LHCN-M2 (cell line): ENCODE measurements at places on chromosomes 4 and X. TPM values are rescaled to one million over a fixed set of nuclear protein-coding genes. Genes with fewer than 3 reads are reported as not detected.

GRCh38 chr4:115548123-115548522 lies 434.7 kb upstream of the NDST4 start:
- DNase-seq: no peak

DNA sequence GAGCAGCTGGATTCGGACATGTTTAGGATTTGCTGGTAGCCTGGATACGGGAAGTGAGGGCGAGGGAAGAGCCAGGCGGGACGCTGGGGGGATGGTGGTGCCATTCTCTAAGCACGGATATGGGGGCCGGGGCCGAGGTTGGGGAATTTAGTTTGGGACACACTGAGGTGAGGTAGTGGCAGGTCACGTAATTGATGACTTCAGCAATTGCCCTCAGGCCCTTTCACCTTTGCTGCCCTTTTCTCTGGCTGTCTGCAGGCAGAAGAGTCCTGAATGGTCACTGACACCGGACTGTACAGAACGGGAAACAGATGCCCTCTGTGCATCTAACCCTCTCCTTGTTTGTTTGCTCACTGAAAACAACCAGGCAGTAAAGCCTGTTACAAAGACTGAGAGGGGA lies 16.9 kb upstream of the HMGB3 start:
- DNase-seq: no peak

- DNase-seq: peak; percentile 5
These were observed 9.5 kb downstream of the HPGDS start for GRCh38 chr4:94332983-94333590.

DNA sequence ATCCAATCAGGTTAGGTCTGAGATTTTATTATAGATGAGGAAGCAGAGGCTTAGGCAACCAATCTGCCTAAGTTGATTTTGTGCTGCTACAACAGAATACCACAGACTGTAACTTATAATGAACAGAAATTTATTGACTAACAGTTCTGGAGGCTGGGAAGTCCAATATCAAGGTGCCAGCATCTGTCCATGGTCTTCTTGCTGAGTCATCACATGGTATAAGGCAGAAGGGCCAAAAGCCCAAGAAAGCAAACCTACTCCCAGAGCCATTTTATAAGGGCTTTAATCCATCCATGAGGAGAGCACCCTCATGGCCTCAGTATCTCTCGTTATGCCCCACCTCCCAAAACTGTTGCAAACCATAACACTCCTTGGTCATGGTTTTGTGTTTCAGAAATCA lies 55.8 kb downstream of the GPAT3 start:
- no peak for DNase-seq

DNA sequence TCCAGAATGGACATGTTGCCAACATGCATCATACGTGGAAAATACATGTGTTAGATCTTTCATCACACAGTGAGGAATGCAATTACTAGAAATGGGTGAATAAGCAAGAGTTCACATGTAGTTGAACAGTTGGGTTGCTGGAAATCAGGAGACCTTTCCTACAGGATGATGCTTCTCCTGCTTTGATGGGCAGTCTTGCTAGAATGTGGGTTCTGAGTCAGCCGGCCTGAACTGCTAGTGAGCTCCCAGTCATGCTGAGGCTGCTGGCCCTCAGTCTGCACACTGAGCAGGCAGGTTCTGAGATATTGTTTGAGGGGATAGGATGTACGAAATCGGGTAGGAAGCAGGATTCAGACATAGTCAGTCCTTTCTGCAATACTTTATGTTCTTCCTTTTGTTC lies 20.2 kb downstream of the MSL3 start:
- no peak for DNase-seq

DNA sequence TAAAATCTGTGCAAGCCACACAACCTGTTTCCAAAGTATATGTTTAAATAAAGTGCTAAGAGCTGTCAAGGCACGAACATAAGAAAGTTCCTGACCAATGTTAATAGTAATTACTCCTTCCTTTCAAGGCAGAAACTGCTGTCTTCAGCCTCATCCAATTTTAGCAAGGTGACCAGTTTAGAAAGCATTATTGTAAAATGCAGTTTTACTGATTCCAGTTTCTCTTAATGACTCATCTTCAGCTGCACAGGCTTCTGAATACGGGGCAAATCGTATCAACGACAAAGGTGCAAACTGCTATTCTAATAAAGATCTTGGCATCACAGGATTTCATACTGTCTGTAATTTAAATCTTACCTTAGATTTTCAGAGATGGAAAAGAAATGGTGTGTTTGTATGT lies 87.5 kb downstream of the PPP3CA start:
- DNase-seq: no peak

- no peak for DNase-seq
These were observed 16.3 kb downstream of the LONRF3 start for GRCh38 chrX:118990512-118991227.

GRCh38 chr4:143773998-143774895 lies 73.8 kb upstream of the FREM3 start:
- DNase-seq: peak; percentile 43

- no peak for DNase-seq
These were observed 760.2 kb downstream of the RAB28 start for GRCh38 chr4:12723849-12724447.

DNA sequence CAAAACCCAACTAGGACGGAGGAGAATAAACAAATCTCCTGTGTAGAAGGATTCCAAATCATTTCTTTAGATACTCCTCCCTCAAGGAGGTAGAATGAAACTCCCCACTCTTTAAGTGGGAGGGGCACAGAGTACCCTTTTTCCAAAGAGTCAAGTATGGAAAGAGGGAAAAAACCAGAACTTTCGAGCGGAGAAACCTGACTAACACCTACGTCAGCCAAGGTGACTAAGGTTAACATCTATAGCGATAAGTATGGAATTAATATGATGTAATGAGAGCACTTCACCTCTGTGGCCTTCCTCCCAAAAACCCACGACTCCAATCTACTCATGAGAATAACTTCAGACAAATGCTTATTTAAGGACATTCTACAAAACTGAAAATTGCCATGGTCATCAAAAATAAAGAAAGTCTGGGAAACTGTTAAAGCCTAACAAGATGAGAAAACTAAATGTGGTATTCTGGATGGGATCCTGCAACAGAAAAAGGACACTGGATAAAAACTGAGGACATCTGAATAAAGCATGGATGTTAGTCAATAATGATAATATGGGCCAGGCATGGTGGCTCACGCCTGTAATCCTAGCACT lies 157.0 kb upstream of the MAP3K15 start:
- no peak for DNase-seq

DNA sequence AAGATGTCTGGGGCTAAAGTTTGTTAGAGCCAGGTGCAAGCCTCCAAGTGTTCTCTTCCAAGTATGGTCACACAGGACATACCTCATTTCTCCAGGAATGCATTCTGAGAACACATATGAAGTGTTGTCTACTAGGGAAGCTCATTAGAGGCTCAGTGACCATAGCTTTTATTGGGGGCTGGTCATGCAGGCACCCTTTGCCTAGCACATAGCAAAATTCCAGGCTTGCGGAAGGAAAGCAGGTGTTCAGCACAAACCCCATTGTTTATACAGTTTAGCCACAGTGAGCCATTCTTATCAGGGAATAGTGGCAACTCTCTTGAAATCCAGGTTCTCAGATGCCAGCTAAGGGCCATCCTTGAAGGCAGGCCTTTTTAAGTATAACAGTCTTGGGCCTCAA lies 339.4 kb upstream of the ZCCHC13 start:
- DNase-seq: peak; percentile 9

- DNase-seq: peak; percentile 85
These were observed 66.8 kb downstream of the SOWAHB start for GRCh38 chr4:76830964-76831703.

DNA sequence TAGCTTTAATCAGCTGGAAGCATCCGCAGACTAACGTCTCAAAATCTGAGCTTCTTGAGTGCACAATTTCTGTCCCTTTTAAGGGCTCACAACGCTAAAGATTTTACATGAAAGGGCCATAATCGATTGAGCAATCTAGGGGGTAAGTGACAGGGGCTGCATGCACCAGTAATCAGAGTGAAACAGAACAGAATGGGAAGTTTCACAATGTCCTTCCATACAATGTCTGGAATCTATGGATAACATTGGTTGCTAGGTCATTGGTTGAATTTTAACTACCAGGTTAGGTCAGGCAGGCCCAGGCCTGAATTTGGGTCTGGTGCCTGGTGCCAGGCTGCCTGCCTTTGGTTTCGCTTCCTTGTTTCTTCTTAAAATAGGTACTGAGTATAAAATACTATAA lies 42.0 kb upstream of the MTMR8 start:
- no peak for DNase-seq

DNA sequence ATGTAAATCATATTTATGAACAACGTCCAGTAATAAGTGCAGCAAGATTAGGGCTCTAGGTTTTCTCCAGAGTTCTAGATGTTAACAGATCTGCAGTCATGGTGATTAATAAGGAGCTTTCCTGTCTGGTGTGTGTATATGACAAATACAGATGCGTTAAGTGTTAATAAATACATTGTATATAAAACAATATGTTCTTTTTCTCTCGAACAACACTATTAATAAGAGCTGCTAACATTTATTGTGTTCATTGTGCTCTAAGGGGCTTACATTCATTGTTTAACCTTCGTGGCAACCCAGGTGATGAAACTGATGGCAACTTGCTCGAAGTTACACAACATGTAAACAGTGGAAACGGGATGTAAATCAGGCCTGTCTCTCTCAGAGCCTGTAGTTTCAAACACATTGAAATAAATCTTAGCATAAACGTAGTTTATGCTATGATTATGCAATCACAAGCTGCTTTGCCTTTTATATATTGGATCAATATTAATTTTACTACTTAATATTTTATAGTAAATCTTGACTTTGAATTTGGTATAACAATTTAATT lies 547 bp upstream of the CLGN start:
- DNase-seq: no peak

DNA sequence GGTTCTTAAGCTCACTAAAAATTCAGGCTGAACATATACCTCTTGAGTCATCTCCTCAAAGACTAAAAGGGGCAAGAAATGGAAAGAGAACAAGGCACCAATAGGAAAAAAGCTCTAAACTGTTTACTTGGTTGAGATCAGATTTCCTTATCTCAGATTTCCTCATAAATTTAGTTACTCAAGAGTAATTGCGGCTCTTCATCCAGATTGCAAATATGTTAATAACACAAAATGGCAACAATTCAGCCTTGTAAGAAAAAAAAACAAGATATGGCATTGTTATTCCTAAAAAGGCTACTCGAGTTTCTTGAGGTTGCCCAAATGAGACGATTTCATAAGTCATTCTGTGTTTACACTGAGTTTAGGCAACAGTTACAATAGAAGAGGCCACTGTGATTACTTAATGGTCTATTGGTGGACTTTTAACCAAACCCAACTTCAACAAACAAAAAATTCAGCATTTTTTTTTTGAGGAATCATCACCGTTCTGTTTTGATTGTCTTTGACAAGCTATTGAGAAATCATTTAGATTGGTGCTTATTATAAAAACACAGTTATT lies 97.9 kb upstream of the PDHA1 start:
- peak; percentile 0 for DNase-seq

- no peak for DNase-seq
These were observed 92.7 kb downstream of the STK32B start for GRCh38 chr4:5143940-5144339.

DNA sequence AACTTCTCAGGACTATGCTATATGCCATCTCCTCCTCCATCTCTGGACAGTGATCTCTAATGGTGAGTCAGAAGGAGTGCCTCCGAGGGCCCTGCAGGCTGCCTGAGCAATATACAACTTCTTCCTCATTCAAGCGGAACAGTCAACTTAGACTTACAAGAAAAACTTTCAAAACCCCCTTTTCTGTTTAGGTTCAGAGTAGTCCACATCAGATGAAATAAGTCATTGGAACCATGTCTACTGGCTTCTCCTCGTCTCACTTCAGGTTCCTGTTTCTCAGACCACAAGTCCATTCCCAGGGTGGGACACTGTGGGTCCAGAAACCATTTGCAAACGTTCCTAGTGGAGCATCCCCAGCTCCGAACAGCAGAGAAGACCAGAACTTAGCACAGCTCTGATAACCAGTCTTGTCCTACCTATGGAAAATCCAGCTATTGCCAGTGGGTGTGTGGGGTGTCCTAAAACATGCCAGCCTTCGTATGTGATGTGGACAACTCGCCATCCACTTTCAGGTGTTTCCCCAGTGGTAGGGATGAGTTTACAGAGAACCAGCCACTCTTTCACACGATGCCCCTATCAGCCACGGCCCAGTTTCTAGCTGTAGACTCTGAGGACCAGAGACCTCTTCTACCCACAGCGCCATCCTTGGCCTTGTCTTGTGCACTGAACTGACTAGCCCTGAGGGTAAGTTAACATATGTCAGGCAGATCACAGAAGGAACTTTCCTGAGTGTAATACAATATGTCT lies 32.7 kb upstream of the NKRF start:
- no peak for DNase-seq

GRCh38 chr4:119518230-119518892 lies 110.2 kb downstream of the PDE5A start:
- no peak for DNase-seq

DNA sequence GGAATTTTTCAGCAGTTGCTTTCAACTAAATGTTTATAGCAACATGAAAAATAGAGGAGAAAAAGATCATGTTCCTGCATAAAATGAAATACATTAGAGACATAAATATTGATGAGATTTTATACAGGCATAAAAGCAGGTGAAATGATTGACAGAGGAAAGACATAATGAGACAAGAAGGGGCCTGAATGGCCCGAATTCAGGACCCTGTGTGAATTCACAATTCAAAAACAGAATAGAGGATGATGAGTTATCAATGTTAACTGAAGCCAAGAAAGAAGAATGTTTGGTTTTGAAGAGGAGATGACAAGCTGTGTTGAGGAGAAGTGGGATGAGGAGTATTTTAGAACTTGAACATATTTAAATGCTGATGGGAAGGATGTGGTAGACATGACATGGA lies 371.1 kb downstream of the FBXO8 start:
- DNase-seq: no peak

GRCh38 chr4:48896845-48897244 lies 9.7 kb downstream of the OCIAD2 start:
- no peak for DNase-seq

DNA sequence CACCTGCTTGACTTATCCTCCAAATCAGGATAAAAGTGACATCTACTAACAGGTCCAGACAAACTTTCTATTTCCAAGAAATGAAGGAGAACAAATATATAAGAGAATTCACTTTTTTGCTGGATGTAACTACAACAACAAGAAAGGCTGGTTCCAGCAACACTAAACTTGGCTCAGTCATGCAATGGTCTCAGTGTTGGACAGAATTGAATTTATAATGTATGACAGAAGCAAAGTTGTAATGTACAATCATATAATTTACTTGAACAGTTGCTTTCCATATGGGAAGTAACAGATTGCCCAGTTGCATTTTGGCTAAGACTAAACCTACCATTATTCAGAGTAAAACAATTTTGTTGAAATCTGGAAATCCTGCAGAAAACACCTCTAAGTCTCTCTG lies 183.3 kb upstream of the INTU start:
- no peak for DNase-seq

BCLAF3 gene
- 1.3 and 1.5 TPM in 2 replicates for total RNA-seq

TCEAL6 gene
- not detected in 2 replicates for total RNA-seq

KIF4A gene
- 38.9 and 42.1 TPM in 2 replicates for total RNA-seq

SPANXA1 gene
- total RNA-seq: not detected in 2 replicates

MID1IP1 gene
- total RNA-seq: 82.5 and 85.0 TPM in 2 replicates

CXorf49 gene
- not detected in 2 replicates for total RNA-seq

DNAAF6 gene
- not detected in 2 replicates for total RNA-seq

MFAP3L gene
- total RNA-seq: 9.1 and 10.2 TPM in 2 replicates

SLITRK2 gene
- not detected in 2 replicates for total RNA-seq

POU3F4 gene
- total RNA-seq: not detected in 2 replicates
